Activated CD4-positive, alpha-beta T cell treated with anti-CD3 and anti-CD28 coated beads for 36 hours (primary cell): ENCODE measurements at places on chromosomes 2 and 18. TPM values are rescaled to one million over a fixed set of nuclear protein-coding genes. Genes with fewer than 3 reads are reported as not detected.

- DNase-seq: no peak
These were observed 159.6 kb upstream of the SETBP1 start for GRCh38 chr18:44520981-44521667.

DNA sequence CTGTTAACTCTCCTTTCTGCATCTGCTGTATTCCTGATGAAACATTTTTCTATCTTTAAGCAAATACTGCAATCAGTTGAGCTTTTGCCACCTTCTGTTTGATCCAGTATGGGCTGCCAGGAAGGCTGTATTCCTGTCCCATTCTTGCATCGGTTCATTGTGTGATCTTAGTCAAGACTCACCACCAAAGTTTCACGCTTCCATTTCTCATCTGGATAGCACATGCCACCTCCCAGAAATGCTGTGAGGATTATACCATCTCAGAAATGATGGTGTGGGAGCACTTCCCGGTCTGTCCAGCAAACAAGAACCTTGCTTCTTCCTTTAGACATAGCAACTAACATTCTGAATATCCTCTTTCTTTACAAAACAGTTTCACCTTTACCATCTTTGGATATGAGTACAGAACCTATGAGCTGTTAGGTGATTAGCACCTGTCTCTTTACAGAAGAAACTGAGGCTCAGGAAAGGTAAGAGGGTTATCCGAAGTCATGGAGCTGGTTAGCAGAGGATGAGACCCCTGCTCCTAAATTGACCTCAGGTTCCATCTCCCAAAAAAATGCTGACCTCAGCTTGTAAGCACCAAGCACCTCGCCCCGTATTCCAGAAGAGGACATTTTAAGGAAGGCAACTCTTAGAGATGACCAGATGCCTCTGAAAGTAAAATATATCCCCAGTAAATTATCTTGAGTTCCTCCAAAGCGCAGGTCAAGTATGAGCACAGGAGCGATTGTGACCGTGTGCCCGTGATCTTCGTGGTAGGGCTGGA lies 56.8 kb downstream of the FEZ2 start:
- DNase-seq: no peak

GRCh38 chr2:148124271-148124670 lies 103.4 kb downstream of the MBD5 start:
- no peak for DNase-seq

DNA sequence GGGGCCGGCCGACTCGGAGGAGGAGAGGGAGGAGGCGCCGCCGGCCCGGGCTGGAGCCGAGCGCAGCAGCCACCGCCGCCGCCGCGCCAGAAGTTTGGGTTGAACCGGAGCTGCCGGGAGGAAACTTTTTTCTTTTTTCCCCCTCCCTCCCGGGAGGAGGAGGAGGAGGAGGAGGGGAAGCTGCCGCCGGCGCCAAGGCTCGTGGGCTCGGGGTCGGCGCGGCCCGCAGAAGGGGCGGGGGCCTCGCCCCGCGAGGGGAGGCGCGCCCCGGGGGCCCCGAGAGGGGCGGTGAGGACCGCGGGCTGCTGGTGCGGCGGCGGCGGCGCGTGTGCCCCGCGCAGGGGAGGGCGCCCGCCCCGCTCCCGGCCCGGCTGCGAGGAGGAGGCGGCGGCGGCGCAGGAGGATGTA lies 316 bp downstream of the CRIM1 start:
- DNase-seq: no peak

DNA sequence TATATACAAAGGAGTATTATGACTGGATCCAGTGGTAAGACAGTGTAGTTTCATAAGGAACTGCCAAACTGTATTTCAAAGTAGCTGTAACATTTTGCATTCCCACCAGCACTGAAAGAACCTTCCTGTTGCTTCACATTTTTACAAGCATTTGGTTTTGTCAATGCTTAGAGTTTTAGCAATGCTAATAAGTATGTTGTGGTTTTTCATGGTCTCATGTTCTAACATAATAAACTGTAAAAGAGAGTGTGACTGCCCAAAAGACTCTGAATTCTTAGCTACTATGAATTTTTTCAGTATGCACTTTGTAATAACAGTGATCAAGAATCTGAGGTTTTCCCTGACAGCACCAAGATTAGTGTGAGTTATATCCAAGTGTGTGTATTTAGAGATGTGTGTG lies 604.2 kb downstream of the XIRP2 start:
- DNase-seq: no peak

DNA sequence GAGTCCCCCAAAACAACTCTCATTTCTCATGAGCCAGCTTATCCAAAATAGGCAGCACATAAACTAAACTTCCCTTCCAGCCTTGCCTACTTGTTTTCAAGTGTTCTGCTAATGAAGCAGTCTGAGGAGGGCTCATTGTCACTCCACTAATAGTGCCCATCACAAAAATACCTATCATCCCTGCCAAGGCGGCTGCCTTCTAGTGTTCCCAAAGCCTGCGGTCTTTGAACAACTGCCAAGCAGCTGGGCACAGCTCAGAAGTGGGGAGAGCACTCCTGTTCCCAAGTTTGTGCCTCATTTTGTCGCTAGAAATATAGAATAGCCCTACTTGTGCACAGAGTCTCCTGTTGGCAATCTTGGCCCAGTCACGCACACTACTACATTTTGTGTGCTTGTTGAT lies 50.3 kb downstream of the DTNA start:
- DNase-seq: no peak

Gene CYTIP
- total RNA-seq: 470 TPM
